Bronchial epithelial cell (primary cell): ENCODE measurements at places on chromosomes 13 and 19. TPM values are rescaled to one million over a fixed set of nuclear protein-coding genes. Genes with fewer than 3 reads are reported as not detected.

- DNase-seq: no peak
Measured at GRCh38 chr13:60227158-60227557, 63.4 kb upstream of the DIAPH3 start.

DNA sequence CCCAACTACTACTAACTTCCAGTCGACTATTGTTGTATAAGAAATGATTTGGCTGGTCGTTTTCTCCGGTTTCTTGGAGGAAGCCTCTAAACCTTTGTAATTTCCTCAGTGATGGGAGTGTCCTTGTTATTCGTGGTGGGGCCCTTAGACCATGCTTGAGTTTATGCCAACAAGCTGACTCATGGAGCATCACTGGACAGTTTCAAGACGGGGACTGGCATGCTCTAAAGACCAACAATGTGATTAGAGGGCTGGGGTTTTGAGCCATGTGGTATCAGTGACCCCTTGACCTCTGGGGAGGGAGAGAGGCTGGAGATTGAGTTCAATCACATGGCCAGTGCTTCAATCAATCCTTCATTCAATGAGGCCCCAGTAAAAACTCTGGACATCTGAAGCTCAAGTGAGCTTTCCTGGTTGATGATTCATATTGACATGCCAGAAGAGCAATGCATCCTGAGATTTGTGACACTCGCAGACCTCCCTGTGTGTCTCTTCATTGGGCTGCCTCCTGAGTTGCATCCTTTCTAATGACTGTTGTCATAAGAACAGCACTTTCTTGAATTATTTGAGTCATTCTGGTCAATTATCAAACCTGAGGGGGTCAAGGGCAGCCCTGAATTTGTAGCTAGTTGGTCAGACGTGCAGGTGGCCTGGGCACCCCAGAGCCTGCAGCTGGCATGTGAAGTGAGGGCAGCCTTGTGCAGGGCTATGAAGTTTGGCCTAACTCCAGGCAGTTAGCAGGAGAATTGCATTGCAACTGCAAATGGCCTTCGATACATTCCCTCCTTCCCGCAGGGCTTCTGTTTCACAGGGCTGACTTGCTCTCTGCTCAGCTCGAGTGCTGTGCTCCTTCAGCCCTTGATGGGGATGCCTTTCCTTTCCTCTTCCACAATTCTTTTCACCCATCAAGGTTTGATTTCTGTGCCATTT, 246.5 kb downstream of the FGF9 start:
- no peak for DNase-seq

DNA sequence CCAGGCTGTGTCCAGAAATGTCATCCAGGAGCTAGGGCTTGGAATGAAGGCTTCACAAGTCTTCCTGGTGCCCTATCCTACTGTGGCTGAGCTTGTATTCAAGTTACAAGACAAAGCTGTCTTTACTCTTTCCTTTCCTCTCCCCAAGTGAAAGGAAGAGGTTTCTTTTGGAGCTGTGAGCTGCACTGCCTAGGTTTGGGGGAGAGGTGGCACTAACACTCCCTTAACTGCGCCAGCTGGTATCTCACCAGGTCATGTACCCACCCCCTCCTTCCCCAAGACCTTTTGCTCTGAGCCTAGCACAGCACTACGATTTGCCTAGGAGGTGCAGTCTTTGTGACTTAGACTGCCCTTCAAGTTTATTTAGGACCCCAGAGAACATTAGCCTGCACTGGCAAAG, 2053.6 kb upstream of the PRR20A start:
- no peak for DNase-seq

- no peak for DNase-seq
Measured at GRCh38 chr13:94427313-94427953, 52.0 kb downstream of the DCT start.

- no peak for DNase-seq
Measured at GRCh38 chr13:27654816-27655215, 33.1 kb downstream of the POLR1D start.

GRCh38 chr13:99383511-99383921, 76.3 kb upstream of the GPR183 start:
- no peak for DNase-seq

- peak; percentile 49 for DNase-seq
Measured at GRCh38 chr19:43450545-43450997, 14.8 kb downstream of the LYPD3 start.

- peak; percentile 39 for DNase-seq
Measured at GRCh38 chr13:31912647-31913401, 118.8 kb upstream of the FRY start.

DNA sequence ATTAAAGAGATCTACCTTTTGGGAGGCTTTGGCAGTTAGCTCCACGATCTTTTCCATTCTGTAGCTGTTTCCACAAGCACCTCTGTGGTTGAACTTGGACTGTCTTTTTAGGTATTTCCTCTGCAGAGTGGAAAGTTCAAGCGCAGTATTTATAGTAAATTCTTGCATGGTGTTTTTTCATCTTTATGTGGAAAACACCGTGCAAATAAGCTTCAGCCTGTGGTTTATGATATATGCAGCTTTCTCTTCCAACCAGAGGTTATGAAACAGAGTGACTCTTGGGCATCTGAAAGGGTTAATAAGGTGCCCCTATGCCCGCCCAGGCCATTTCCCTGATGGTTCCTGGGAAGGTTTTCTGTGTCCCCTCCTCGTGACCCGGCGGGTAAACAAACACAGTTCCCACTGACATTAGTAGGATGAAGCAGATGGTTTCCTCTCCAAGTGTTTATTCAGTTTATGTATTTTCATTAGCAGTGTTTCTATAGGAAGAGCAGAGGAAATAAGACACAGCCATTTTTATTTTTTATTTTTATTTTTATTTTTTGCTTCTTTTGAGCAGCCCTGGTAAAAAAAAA, 39.7 kb upstream of the RNF113B start:
- no peak for DNase-seq

GRCh38 chr13:28488376-28489005, 6.4 kb downstream of the FLT1 start:
- DNase-seq: no peak

DNA sequence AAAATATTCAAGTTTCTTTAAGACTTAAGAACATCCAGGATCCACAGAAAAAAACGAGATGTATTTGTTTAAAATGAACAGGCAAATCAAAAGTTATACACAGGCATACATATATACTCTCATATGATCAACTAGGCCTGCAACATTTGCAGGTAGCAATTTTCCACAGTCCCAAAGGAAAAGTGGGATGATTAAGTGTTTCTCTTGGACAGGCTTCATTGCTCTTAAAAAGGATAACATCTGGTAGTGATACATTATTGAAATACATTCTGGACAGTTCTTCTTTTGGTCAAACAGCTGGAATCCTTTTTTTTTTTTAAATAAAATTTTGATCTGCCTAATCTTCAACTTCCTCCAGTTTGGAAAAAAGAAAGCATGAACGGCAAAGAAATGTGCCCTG, 114.8 kb upstream of the TDRD3 start:
- no peak for DNase-seq

DNA sequence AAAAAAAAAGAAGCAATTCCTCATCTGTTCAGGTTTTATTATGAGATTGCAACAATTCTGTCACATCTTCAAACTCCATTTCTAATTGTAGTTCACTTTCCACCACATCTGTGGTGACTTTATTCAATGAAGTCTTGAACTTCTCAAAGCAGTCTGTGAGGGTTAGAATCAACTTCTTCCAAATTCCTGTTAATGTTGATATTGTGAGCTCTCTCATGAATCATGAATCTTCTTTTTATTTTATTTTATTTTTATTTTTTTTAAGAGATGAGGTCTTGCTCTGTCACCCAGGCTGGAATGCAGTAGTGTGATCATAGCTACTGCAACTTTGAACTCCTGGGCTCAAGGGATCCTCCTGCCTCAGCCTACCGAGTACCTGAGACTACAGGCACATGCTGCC, 19.6 kb downstream of the ARHGAP35 start:
- DNase-seq: no peak

DNA sequence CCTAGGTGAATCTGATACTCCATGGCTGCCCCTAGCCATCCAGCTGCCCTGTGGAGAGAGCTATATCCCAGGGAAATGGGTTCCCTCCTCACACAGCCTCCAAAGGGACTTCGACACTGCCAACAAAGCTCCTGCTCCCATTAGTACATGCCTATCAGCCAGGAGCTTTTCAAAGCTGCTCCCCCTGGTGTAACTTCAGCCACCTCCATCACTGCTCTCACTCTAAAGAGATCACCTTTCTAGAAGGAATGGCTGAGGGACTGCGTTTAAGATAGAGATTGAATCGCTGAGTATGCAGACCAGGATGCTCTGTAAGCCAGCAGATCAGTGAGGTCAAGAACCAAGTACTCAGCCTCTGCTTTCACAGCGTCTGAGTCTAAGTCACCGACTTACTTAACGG, 213.7 kb downstream of the NALCN start:
- DNase-seq: no peak

GRCh38 chr13:22505489-22505888, 675.3 kb upstream of the SGCG start:
- DNase-seq: no peak

GRCh38 chr19:21848706-21849105, 12.7 kb upstream of the ZNF43 start:
- DNase-seq: peak; percentile 79

DNA sequence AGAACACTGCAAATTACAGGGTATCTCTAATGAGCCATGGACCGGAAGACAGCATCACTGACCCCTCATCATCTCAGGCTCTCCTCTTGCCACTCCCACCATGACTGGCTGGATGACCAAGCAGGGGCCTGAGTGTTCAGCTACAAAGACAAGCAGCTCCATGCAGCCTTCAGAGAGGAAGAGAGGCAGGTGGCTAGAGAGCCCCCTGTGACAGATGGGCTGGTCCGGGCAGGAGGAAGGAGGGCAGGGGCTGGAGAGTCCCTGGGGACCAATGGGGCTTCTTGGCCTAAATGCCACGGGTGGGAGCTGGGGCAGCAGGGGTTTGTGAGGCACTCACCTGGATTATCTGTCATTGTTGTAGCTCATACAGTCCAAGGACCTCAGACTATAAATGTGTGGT, 12.8 kb upstream of the RASA3 start:
- DNase-seq: no peak

DNA sequence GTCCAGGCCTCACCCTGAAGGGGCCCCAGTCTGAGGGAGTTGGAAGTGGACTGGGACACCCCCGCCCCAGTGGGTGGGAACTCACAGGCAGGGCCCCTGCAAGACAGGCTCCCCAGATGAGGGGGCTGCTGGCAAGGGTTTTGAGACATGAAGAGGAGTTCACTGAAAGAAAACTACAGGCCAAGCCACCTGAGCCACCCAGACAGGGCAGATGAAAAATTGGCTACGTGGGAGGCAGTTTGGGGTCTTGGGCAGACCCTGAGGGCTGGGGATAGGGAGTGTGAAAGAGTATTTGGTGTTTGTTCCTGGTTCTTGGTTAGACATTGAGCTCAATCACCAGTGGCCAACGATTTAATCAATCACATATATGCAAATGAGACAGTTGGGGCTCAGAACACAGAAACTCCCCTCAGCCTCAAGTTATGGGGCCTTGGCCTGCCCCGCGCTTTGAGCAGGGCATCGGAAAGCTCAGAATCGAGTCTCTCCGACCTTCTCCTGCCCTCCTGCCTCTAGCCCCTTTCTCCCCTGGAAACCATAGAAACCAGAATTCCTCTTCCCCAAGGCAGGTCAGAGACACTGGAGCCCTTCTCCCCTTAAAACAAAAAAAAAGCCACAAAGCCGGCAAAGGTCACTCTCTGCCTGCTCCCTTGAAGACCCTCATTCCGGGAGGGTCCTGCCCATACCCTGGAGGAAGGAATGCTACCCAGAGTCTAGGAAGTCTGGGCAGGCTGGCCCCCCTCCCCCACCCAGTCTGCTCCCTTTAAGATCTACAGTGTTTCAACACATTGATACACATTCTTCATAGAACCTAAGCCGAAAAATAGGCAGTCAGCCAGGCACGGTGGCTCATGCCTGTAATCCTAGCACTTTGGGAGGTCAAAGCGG, 1.3 kb upstream of the ISYNA1 start:
- peak; percentile 71 for DNase-seq

DNA sequence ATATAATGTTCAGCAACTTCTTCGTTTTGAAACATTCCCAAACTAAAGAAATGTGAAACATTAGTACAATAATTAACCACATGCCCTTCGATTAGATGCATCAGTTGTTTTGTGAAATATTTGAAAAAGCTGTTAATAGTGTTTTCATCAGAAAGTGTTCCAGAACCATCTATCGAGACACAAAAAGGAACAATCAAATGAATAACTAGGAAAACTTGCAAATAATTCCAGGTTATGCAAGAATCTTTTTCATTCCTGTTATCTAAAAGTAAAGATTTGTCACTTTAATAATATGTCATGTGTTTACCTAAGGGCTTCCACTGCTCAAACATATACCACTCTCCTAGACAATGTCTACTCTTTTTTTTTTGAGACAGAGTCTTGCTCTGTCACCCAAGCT, 904.2 kb upstream of the MIR17HG start:
- DNase-seq: peak; percentile 36

DNA sequence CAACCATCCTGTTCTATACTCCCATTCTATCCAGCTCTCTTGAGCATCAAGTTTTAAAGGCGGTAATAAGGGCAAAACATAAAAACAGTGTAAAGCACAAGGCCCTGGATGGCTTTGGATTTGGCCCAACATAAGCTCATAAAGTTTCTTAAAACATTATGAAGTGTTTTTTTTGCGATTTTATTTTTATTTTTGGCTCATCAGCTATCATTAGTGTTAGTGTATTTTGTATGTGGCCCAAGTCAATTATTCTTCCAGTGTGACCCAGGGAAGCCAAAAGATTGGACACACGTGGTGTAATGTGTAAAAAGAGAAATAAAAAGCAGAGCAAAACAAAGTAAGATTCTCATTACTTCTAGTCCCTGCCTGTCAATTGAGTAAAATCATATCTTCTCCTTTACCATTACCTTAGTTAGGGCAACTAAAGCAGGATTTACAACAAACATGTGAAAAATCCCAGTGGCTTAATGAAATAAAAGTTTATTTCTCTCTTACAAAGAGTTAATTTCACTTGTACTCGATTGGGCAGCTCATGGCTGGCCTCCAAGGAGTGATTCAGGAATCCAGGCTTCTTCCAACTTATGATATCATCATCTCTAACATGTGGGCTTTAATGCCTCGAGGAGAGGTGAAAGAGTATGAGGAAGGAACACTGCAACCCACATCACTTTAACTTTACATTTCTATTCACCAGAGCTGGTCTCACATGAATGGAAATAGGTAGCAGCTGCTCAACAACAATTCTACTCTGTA, 725.2 kb upstream of the SLITRK1 start:
- DNase-seq: peak; percentile 73

- DNase-seq: no peak
Measured at GRCh38 chr13:32316501-32316900, 1.2 kb downstream of the BRCA2 start.

GRCh38 chr13:100536643-100537180, 51.9 kb downstream of the GGACT start:
- no peak for DNase-seq

The IL12RB1 gene
- under 0.01 TPM in 1 of 2 replicates, not detected in the other for total RNA-seq

The TMEM59L gene
- 0.13 and 0.79 TPM in 2 replicates for total RNA-seq

The RDH8 gene
- total RNA-seq: not detected in 2 replicates

The ATP1A3 gene
- total RNA-seq: 0.13 TPM in 1 of 2 replicates, not detected in the other

The RAB4B gene
- 7.9 and 9.2 TPM in 2 replicates for total RNA-seq

The MIA gene
- 0.26 and 1.6 TPM in 2 replicates for total RNA-seq

The SOX1 gene
- not detected in 2 replicates for total RNA-seq

The KLF2 gene
- total RNA-seq: under 0.01 and 0.64 TPM in 2 replicates

The NPAS1 gene
- total RNA-seq: 0.26 and 0.64 TPM in 2 replicates

The ZBTB7A gene
- 15.3 and 29.2 TPM in 2 replicates for total RNA-seq

The KLK14 gene
- total RNA-seq: not detected in 2 replicates

The CEACAM3 gene
- 0.26 TPM in 1 of 2 replicates, not detected in the other for total RNA-seq

The ACP7 gene
- 0.53 and 0.77 TPM in 2 replicates for total RNA-seq

The RAB11B gene
- total RNA-seq: 21.1 and 50.4 TPM in 2 replicates

The SIGLEC8 gene
- total RNA-seq: not detected in 2 replicates

The HSPB6 gene
- total RNA-seq: 0.13 and 1.3 TPM in 2 replicates

The ZNF575 gene
- total RNA-seq: not detected in 2 replicates
